ENCODE measurements at places on chromosomes 2 and 18.

DNA sequence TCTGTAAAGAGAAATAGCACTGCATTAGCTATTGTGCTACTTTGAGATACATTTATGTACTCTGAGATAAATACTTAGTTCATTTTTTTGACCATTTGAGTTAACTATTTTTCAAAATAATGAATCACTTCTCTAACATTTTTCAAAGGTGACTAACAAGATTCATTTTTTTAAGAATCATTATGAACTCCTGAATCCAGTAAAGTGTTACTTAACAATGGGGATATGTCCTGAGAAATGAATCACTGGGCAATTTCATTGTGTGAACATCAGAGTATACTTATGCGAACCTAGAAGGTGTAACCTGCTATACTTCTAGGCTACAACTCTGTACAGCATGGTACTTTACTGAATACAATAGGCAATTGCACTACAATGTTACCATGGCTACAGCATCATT lies 355.8 kb downstream of the ARL6IP6 start:
- no peak for DNase-seq

DNA sequence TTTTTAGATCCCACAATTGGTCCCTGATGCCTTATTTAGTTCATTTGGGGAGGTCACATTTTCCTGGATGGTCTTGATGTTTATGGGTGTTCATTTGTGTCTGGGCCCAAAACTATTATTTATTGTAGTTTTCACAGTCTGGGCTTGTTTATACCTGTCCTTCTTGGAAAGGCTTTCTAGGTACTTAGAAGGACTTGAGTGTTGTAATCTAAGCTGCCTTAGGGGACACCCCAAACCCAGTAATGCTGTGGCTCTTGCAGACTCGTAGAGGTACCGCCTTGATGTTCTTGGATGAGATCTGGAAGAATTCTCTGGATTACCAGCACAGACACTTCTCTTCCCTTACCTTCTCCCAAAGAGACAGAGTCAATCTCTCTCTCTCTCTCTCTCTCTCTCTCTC lies 25.0 kb upstream of the ITSN2 start:
- DNase-seq = no peak

GRCh38 chr2:102506743-102507142 lies 33.7 kb downstream of the SLC9A4 start:
- no peak for DNase-seq

- DNase-seq = no peak
Measured at GRCh38 chr18:37666451-37666850, 100.9 kb upstream of the CELF4 start.

DNA sequence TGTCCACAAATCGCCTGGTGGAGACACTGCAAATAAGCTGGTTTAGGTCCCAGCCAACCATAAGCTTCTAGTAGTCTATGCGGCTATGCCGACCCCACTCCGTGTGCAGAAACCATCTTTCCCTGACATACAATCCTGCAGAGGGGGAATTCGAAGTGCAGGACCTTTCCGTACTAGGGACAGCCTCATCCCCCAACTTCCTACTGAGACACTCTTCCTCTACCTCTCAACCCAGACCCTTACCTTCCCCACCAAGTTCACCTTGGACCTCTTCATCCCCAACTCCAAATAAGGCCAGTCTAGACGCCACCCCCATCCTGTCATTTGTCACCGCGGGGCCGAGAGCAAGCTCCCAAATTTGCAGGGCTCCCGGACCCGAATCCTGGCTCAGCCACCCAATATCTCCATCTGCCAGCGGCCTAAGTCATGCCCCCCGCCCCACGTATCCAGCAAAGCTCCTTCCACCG lies 496 bp downstream of the SUCLG1 start:
- DNase-seq = no peak

GRCh38 chr18:26532367-26533340 lies 15.7 kb downstream of the KCTD1 start:
- DNase-seq = no peak

- DNase-seq = no peak
Measured at GRCh38 chr2:19244460-19245363, 113.7 kb downstream of the OSR1 start.

DNA sequence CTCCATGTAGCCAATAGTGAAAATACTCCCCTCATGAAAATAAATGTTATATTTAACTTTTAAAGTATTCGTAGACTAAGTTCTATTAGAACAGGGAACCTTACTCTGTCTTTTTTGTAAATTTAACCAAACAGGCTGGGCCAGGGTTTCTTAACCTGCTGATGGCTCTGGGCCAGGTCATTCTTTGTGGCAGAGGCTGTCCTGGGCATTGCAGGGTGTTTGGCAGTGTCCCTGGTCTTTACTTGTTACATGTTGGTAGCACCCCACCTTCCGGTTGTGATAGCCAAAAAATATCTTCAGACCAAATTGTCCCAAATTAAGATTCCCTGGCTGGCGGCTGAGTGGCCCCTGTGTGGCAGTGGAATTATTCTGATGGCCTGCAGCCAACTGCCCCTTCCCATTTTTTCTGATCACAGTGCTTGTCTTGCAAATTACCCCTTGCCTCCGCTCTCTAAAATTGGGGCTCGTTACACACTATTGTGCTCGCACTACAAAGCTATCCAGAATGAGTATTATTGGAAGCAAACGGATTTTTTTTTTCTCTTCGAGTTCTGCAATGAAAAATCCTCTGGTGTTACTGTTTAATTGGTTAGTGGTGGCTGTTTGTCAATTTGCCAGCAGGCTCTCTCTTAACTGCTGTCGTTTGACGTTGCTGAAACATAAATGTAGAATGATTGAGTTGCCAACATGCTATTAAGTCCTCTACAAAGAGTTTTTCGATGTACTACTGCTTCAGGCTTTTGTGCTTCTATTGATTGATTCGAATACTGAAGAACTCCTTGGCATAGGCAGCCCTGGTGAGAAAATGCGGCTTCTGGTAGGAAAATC lies 216.9 kb downstream of the SH3RF3 start:
- no peak for DNase-seq

- no peak for DNase-seq
Measured at GRCh38 chr2:129877795-129878775, 101.4 kb upstream of the RAB6C start.
